ENCODE measurements at places on chromosomes 1 and 21. TPM values are rescaled to one million over a fixed set of nuclear protein-coding genes. Genes with fewer than 3 reads are reported as not detected.

- H3K4me3 ChIP-seq, result no peak overlapping the region
- no peak for DNase-seq
- peaks cover 7% of the 10 kb centered on the region for H3K36me3 ChIP-seq
- peak overlapping the region; percentile 73 for H3K27ac ChIP-seq
- H3K4me1 ChIP-seq, result peaks cover 19% of the 10 kb centered on the region
- H3K27me3 ChIP-seq, result no peaks in the 10 kb centered on the region
Observed at GRCh38 chr1:45348020-45348419, 7.8 kb upstream of the MUTYH start.

The CTTNBP2NL gene
- total RNA-seq, result 26.9 TPM

The C1orf185 gene
- total RNA-seq, result not detected

- no peaks in the 10 kb centered on the region for H3K27me3 ChIP-seq
- H3K27ac ChIP-seq, result peak overlapping the region; percentile 4
- no peak overlapping the region for H3K4me3 ChIP-seq
Observed at GRCh38 chr1:8506995-8507615, 189.2 kb downstream of the SLC45A1 start.

The NBPF4 gene
- total RNA-seq, result not detected

The PDZK1IP1 gene
- not detected for total RNA-seq
